ENCODE measurements at places on chromosomes 3 and 15.

DNA sequence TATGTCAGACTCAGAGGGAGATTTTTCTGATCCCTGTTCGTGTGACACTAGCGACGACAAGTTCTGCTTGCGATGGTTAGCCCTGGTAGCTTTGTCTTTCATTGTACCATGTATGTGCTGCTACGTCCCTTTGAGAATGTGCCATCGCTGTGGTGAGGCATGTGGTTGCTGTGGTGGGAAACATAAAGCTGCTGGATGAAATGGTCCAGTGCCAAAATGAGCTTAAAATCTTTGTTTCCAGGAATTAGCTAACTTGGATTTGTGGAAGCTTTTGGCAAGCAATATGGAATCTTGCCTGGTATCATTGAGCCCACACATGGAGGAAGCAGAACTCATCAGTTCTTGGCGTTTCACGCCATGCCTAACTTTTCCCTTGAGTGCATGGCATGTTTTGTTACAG lies 98.8 kb downstream of the SPRED1 start:
- DNase-seq: no peak

- DNase-seq: peak; percentile 11
Observed at GRCh38 chr3:128322030-128323022, 144.4 kb downstream of the DNAJB8 start.

- no peak for DNase-seq
Observed at GRCh38 chr3:41209646-41210045, 10.3 kb downstream of the CTNNB1 start.

DNA sequence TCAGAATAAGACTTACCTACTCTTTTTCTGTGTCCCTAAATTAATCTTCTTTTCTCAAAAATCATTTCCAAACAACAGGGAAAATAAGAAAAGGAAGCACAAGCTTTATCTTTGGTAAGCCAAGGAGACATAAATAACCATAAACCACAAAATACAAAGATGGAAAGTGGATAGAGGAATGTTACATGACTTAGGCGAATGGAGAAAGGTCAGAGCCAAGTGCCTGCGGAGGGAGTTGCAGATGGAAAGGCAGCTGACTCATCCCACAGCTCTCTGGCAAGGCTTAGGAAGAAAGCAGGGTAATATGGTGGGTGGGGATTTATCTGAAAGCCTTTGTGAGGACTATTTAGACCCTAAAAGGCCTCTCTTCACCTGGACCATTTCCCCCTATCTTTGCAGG lies 72.8 kb downstream of the GALK2 start:
- DNase-seq: no peak

- no peak for DNase-seq
Observed at GRCh38 chr15:60343221-60343970, 54.4 kb downstream of the ANXA2 start.

GRCh38 chr15:62717496-62717895 lies 325.1 kb upstream of the TPM1 start:
- no peak for DNase-seq

DNA sequence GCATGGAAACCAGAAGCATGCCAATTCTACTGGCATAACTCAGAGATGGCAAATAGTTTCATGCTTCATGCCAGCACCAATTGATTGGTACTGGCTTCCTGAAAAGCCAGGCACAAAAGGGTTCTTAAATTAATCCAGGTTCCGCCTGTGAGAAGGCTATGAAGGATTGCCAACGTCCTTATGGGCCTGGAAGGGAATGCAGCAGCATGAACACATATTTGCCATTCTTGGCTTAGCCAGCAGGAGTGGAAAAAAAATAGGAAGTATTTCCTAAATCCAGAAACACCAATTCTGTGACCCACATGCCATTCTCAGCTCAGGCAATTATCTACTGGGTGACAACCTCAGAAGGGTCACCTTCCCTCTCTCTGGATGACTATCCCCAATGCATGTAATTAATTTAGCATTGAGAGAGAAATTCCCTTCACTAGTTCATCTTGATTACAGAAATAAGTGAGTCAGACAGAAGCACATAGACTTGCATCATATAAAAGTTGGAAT lies 36.0 kb downstream of the ADAMTS9 start:
- DNase-seq: no peak
